DND-41 (cell line): ENCODE measurements at places on chromosomes 6 and 20.

- H3K4me3 ChIP-seq = no peak overlapping the region
- no peak overlapping the region for H3K27ac ChIP-seq
- H3K36me3 ChIP-seq = no peaks in the 10 kb centered on the region
- H3K27me3 ChIP-seq = no peaks in the 10 kb centered on the region
- no peak for DNase-seq
Observed at GRCh38 chr6:165811512-165811911, 148.5 kb upstream of the PDE10A start.

- no peaks in the 10 kb centered on the region for H3K4me1 ChIP-seq
- no peak overlapping the region for H3K4me3 ChIP-seq
- no peak for DNase-seq
- H3K27me3 ChIP-seq = no peaks in the 10 kb centered on the region
- no peaks in the 10 kb centered on the region for H3K36me3 ChIP-seq
Observed at GRCh38 chr6:159398633-159399032, 229.4 kb downstream of the FNDC1 start.

- H3K36me3 ChIP-seq = no peaks in the 10 kb centered on the region
- H3K27ac ChIP-seq = no peak overlapping the region
- DNase-seq = no peak
- no peak overlapping the region for H3K4me3 ChIP-seq
- peaks cover 9% of the 10 kb centered on the region for H3K27me3 ChIP-seq
Observed at GRCh38 chr6:3409699-3410384, 47.0 kb downstream of the SLC22A23 start.

DNA sequence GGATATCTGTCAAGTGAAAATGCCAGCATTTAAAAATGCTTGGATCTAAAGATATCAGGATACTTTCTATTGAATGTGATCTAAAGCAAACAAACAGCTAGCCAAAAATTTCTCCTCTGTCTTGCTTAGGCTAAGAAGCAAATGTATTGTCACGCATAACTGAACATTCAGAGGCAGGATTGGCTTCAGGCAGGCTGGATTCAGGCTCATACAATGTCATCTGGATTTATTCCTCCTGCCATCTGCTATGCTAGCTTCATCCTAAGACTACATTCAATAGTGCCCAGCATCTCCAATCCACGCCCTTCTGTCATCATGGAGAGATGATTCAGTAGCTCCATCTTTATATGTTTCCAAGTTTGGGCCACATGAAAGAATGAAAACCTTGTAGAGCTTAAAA, 27.1 kb downstream of the PFDN4 start:
- no peaks in the 10 kb centered on the region for H3K4me1 ChIP-seq
- no peak for DNase-seq
- H3K27ac ChIP-seq = no peak overlapping the region
- H3K4me3 ChIP-seq = no peak overlapping the region

DNA sequence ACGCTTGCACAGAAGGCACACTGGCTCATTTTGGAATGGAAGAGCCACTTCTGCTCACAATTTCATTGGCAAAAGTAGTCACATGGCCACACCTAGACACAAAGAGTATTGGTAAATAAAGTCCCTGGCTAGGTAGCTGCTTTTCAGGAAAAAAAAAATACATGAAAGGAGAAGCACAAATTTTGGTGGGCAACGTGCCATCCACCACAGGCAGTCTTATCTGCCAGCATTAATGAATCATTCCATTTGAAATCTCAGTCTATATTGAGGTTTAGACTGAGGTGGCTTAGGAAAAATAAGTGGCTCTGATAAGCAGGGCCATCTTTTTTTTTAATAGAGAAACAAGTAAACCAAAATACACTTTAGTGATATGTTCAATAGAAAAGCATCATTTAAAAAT, 44.3 kb downstream of the ADGRB3 start:
- no peak overlapping the region for H3K4me3 ChIP-seq
- DNase-seq = no peak
- no peaks in the 10 kb centered on the region for H3K27me3 ChIP-seq

GRCh38 chr20:48718786-48719578, 108.8 kb downstream of the PREX1 start:
- H3K27ac ChIP-seq = peak overlapping the region; percentile 42; the same call in 1 of the 2 replicates
- H3K4me1 ChIP-seq = peaks cover 47% of the 10 kb centered on the region
- H3K4me3 ChIP-seq = no peak overlapping the region
- H3K27me3 ChIP-seq = no peaks in the 10 kb centered on the region
- no peaks in the 10 kb centered on the region for H3K36me3 ChIP-seq

DNA sequence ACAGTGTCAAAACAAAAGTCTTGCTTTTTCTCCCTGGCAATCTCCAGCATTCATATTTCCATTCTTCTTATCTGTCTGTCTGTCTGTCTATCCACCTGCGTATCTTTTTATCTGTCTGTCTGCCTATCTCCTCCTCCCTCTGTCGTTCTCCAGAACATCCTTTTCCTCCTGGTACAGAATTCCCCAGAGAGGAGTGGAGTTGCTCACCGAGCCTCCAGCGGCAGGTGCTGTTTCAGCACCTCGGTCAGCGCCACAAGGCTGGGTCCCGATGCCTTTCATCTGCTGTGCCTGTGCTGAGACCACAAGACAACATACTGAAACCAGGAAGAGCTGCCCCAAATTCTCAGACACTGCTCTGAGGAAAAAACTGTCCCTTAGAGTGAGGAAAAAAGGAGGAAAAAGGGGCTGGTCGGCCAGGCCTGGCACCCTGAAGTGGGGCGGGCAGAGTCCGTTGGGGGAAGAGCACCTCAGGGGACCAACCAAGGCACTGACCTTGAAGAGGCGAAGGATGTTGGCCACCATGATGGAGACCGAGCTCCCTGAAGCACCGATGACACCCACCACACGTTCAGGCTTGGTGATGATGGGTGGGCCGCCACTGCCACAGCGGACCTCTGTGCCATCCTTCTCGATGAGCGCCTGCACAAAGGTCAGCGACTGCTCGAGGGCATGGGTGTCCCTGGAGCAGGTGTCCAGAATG, 13.3 kb downstream of the GRM4 start:
- no peaks in the 10 kb centered on the region for H3K27me3 ChIP-seq
- no peak overlapping the region for H3K27ac ChIP-seq
- no peaks in the 10 kb centered on the region for H3K36me3 ChIP-seq
- H3K4me3 ChIP-seq = no peak overlapping the region

DNA sequence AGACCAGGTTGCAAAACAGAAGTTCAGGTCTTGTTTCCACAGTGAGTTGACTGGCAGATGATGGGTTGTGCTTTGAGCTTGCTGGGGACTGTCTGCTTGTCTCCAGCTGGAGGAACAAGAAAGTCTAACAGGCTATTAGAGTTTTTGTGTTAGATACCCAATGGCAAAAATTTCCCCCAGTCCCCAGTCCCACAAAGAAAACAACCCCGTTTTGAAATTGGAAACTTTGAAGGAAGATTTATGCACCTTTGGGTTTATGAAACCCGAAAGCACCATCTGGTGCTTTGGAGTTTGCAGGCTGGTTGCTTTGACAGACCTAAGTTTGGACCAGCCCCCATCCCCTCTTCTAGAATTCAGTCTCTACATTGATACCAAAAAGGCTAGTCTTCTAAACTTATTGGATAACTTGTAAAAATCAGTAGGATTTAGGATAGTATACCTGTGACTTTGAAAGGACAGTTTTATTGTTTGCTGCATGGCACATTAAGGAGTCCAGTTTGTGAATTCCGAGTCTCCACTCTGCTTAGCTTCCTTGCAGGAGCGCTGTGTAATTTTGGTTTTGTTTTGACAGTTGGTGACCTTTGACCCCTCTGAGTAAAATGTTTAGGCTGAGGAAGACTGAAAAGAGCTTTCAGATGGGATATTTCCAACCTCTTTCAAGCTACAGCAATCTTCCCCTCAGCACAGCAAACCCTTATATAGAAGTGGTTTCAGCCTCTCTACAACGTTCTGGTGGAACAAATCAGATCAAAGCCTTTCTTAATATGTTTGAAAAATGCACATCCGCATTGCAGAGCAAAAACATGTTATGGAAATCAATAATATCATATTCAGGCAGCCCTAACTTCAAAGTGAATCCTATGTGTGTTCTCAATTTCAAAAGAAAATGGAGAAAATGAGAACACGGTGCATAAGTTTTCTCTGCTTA, 25.5 kb upstream of the PRL start:
- DNase-seq = no peak
- no peak overlapping the region for H3K4me3 ChIP-seq
- H3K27ac ChIP-seq = no peak overlapping the region
- H3K27me3 ChIP-seq = no peaks in the 10 kb centered on the region
- H3K4me1 ChIP-seq = no peaks in the 10 kb centered on the region

GRCh38 chr20:50017576-50018248, 34.9 kb downstream of the SNAI1 start:
- no peaks in the 10 kb centered on the region for H3K27me3 ChIP-seq
- H3K4me3 ChIP-seq = no peak overlapping the region
- H3K36me3 ChIP-seq = no peaks in the 10 kb centered on the region
- H3K27ac ChIP-seq = no peak overlapping the region
- DNase-seq = no peak
- H3K4me1 ChIP-seq = no peaks in the 10 kb centered on the region
